ENCODE measurements at places on chromosomes 6 and 20. TPM values are rescaled to one million over a fixed set of nuclear protein-coding genes. Genes with fewer than 3 reads are reported as not detected.

Gene DYNLT2
- polyA plus RNA-seq = 0.48 TPM

Gene NT5E
- polyA plus RNA-seq = 0.74 TPM

Gene SAMD3
- polyA plus RNA-seq = 1.2 TPM

Gene GPLD1
- polyA plus RNA-seq = 2.9 TPM

Gene BMP6
- 2.0 TPM for polyA plus RNA-seq

Gene PRELID3B
- 4.6 TPM for polyA plus RNA-seq

Gene ZBTB12
- polyA plus RNA-seq = 32.4 TPM

Gene CST5
- polyA plus RNA-seq = not detected

Gene EFCAB8
- polyA plus RNA-seq = 0.06 TPM

Gene GSTA1
- not detected for polyA plus RNA-seq

Gene GMNN
- polyA plus RNA-seq = 60.8 TPM

Gene CLPSL1
- 0.88 TPM for polyA plus RNA-seq

Gene SCUBE3
- 0.80 TPM for polyA plus RNA-seq

Gene PKIG
- polyA plus RNA-seq = 37.5 TPM

Gene PPP1R14C
- polyA plus RNA-seq = 0.30 TPM

Gene RALY
- 133 TPM for polyA plus RNA-seq

Gene TNXB
- 6.5 TPM for polyA plus RNA-seq

Gene XKR7
- polyA plus RNA-seq = 2.4 TPM

Gene TRIM10
- polyA plus RNA-seq = 0.08 TPM

Gene SSR1
- 26.6 TPM for polyA plus RNA-seq

Gene TINAG
- polyA plus RNA-seq = not detected

Gene MROH8
- polyA plus RNA-seq = 0.86 TPM

Gene ZBTB46
- 10.7 TPM for polyA plus RNA-seq

Gene EYA2
- polyA plus RNA-seq = 2.0 TPM

Gene EPB41L1
- polyA plus RNA-seq = 14.8 TPM

Gene LY6G6C
- 0.23 TPM for polyA plus RNA-seq

Gene ARMC12
- polyA plus RNA-seq = 3.9 TPM

Gene SF3B5
- polyA plus RNA-seq = 588 TPM

Gene COL19A1
- not detected for polyA plus RNA-seq

Gene SCGN
- not detected for polyA plus RNA-seq

Gene FHL5
- not detected for polyA plus RNA-seq

Gene SPTLC3
- 0.23 TPM for polyA plus RNA-seq

Gene SLPI
- 0.17 TPM for polyA plus RNA-seq

Gene PI16
- polyA plus RNA-seq = 0.06 TPM

Gene NKAIN4
- polyA plus RNA-seq = 17.0 TPM

Gene TRPC4AP
- polyA plus RNA-seq = 75.0 TPM

Gene PREX1
- polyA plus RNA-seq = 10.7 TPM

Gene GRIK2
- polyA plus RNA-seq = 1.8 TPM

Gene PSORS1C2
- 0.11 TPM for polyA plus RNA-seq

Gene SIRPG
- polyA plus RNA-seq = 0.03 TPM

Gene PRICKLE4
- polyA plus RNA-seq = 0.32 TPM

Gene TPX2
- polyA plus RNA-seq = 43.6 TPM

Gene HLA-DQB1
- 5.2 TPM for polyA plus RNA-seq

Gene FAM184A
- 6.3 TPM for polyA plus RNA-seq

Gene WFDC10B
- polyA plus RNA-seq = 0.36 TPM

Gene CRISP3
- not detected for polyA plus RNA-seq

Gene PRSS16
- 38.9 TPM for polyA plus RNA-seq

Gene BCAS4
- 23.6 TPM for polyA plus RNA-seq

Gene TNFRSF21
- 21.3 TPM for polyA plus RNA-seq
